Kidney glomerular epithelial cell (primary cell): ENCODE measurements at places on chromosomes 2 and 18.

- no peak for DNase-seq
Observed at GRCh38 chr2:121372721-121373353, 87.8 kb upstream of the TFCP2L1 start.

GRCh38 chr2:46239847-46240181, 57.4 kb upstream of the EPAS1 start:
- no peak for DNase-seq

DNA sequence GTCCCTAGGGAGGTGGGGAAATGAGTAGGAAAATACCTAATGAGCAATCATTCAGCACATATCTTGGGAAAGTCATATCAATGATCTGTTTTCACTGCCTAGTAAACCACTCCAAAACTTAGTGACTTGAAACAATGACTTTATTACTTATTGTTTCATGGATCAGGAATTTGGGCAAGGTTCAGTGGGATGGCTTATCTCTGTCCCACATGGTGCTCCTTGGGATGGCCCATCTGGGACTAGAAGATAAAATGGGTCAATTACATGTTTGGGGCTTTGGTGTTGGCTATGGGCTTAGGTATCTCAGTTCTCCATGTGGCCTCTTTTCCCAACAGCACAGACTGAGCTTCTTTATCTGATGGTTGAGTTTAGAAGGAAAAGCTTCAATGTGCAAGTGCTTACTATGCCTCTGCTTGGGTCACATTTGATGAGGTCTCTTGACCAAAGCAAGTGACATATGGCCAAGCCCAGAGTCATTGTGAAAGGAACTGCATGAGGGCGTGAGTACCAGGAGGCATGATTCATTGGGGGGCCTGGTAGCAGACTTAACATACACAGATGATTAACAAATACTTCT, 218.1 kb upstream of the TNP1 start:
- DNase-seq = peak; percentile 60

DNA sequence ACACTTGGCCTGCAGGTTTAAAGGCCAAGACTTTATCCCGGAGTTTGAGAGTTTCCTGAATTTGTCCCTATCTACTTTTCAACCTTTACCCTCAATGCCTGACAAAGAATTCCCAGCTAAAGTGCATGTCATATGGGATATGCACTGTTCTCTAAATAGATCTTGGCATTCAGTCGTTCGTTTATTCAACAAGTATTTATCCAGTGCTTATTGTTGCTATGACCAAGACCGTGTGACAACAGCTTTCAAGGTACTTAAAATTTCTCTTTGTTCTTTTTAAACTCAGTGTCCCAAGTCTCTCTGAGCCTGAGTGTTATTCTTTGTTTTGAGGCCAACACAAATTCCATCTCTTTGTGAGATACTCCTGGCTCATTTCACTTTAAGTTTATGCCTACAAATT, 133.4 kb downstream of the RGPD3 start:
- DNase-seq = no peak

GRCh38 chr2:240569998-240570530, 1.8 kb downstream of the RNPEPL1 start:
- DNase-seq = no peak

DNA sequence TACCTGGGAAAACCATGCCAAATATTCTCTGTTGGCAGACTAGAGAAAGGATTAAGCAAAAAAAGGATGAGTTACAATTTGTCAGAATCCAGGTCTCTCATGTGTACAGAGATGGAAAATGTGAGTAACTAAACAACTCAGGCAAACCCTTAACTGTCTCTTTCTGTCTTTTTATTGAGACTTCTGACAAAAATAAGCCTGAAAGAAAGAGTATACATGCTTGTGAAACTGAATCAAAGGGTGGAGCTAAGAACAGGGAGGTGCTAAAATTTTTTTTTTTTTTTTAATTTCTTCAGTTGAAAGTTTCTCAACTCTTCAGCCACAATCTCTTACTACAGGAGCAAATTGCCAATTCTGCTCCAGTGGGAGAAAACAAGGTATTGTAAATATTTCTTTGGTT, at the start of gene SERPINB10:
Gene SERPINB10, plus strand, starts transcription at position 295 of the 400 bp plus-strand sequence. CDS start 7,553 bp downstream, outside the sequence.
- DNase-seq = no peak

- no peak for DNase-seq
Observed at GRCh38 chr2:64672708-64673107, 19.0 kb upstream of the SERTAD2 start.

GRCh38 chr2:59567151-59567550, 986.3 kb downstream of the BCL11A start:
- DNase-seq = no peak

- no peak for DNase-seq
Observed at GRCh38 chr2:240623531-240624010, 1.7 kb upstream of the GPR35 start.

DNA sequence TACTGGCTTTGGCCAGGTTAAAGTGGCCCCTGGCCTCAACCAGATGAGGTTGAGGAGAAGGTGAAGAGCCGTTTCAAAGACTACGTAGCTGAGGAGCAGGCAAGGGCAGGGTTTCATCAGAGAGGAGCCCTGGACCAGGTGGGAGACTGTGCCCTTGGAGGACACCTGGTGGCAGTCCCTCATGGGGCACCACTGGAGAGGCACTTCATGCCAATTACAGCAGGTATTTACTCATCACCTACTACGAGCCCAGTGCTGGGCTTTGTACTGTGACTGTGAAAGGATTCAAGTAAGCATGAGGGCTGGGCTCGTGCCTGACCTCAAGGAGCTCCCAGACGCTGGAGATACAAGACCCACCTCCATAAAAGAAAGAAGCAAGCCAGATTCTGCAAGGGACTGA, 37.6 kb downstream of the SMAD7 start:
- no peak for DNase-seq
